Progenitor cell of endocrine pancreas (in vitro differentiated cells): ENCODE measurements at places on chromosomes 7 and 10.

DNA sequence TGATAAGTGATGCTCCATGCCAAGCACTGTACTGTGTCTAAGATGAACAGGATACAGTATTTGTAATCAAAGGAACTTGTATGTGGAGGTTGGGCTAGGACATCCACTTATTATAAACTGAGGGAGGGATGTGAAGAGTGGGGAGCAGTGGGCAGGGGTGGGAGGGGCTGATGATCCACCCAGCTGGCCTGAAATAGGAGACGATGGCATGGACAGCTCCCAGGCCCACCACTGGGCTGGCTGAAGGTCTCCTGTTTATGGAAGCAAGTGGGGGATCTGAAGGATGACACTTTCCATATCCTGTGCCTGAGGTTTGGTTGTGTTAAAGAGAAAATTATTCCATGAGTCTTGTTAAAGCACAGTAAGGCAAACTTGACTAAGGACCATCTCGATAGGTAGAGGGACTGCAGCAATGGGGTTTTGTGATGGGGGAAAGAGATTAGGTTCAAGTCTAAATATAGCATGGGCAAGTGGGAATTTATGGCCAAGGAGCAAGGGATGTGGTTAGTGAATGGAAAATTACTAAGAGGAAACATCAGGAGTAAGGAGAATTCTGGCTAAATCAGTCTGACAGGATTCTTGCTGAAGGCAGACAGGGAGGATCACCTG lies 124.6 kb downstream of the CCNY start:
- H3K36me3 ChIP-seq: no peaks in the 10 kb centered on the region
- H3K4me3 ChIP-seq: no peak overlapping the region
- H3K27me3 ChIP-seq: no peaks in the 10 kb centered on the region
- H3K4me1 ChIP-seq: peaks cover 12% of the 10 kb centered on the region
- H3K27ac ChIP-seq: no peak overlapping the region
- no peak for DNase-seq

DNA sequence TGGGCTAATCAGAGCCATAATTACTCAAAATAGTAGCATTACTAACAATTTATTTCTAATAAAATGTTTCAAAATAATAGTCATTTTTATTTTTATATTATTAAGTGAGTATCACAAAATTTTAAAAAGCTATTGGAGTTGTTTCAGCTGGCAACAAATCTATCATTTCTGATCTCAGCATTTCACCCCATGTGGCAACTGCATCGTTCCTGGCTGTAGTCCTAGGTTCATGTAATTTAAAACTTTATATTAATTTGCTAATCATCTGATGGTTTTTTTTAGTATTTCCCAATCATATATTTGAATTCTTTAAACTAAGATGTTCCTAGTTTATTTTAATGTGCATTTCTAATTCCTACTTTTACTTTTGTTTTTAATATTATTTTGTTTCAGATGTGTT lies 293.0 kb upstream of the AKR1E2 start:
- H3K27me3 ChIP-seq: no peaks in the 10 kb centered on the region
- no peak overlapping the region for H3K27ac ChIP-seq

DNA sequence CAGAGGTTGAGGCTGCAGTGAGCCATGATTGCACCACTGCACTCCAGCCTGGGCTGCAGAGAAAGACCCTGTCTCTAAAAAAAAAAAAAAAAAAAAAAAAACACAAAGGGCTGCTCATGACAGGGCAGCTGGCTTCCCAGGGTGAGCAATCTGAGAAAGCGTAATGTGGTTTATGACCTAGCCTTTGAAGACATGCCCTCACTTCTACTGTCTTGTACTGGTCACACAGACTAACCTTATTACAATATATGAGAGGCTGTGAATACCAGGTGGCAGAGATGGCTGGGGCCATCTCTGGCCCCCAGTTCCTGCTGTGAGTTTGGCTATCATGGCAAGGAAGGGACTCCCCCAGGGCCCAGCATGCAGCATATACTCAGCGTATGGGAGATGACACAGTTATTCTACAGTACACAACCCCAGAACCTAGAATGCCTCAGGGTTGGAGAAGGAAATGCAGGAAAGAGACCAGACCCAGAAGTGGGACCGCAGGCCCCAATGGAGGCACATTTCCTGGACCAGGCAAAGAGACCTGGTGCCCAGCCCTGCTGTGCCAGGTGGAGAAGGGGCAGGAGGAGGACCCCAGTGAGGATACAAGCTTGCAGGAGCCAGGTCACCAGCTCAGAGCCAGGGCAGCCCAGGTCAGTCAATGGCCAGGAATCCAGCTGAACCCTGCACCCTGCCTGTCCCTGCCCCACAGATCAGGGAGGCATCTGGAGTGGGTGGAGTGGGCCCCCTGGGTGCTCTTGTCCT lies 26.3 kb downstream of the NPTX2 start:
- no peaks in the 10 kb centered on the region for H3K36me3 ChIP-seq
- H3K27ac ChIP-seq: no peak overlapping the region
- DNase-seq: no peak
- peaks cover 4% of the 10 kb centered on the region for H3K27me3 ChIP-seq

DNA sequence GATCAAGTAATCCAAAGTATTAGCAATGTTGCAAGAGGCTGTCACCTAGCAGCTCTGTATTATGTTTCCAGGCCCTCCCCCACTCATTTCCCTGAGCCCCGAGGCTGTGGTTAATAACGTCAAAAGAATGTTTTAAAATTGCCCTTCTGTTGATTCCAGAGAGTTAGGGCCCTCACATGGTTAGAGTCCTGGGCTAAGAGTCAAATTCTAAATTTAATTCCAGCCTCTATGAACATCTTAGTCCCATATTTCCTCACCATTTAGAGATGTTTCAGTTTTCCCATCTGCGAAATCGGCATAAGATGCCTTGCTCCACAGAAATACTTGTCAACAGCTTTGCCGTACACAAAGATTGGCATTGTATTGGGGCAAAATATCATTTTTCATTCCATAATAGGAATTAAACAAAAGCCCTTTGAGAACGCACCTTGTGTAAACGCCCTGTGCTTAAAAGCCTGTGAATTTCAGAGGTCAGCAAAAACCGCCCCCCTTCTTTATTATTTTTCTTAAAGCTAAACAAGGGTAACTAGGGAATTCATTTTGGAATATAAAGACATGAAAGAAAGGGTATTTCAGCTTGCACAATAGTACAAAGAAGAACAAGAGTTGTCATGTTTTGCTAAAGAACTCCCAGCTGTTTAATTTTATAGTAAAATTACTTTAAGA lies 135.8 kb downstream of the ARID5B start:
- H3K27me3 ChIP-seq: no peaks in the 10 kb centered on the region
- no peak overlapping the region for H3K4me3 ChIP-seq
- peak overlapping the region; percentile 94 for H3K27ac ChIP-seq
- DNase-seq: no peak

DNA sequence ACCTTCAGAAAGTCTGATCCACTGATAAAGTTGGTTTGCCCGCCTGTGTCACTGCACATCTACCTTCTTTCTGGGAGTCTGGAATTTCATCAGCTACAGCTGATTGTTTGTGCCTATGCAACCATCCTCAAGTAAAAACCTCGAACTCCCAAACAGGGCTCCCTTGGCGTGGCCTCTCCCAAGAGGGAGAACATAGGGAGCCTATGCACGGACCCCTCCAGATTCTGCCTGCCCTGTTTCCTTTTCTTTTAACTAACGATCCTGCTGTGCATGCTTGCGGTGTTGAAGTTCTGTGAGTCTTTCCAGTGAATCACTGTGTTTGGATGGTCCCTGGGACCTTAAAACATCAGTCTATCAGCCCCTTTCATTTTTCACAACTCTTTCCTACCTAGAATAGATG lies 226.9 kb upstream of the SEMA3D start:
- H3K4me3 ChIP-seq: no peak overlapping the region
- no peaks in the 10 kb centered on the region for H3K27me3 ChIP-seq
- DNase-seq: no peak
- no peaks in the 10 kb centered on the region for H3K36me3 ChIP-seq

- peaks cover 24% of the 10 kb centered on the region for H3K36me3 ChIP-seq
- no peak for DNase-seq
- H3K4me3 ChIP-seq: peak overlapping the region; percentile 96
- H3K27me3 ChIP-seq: no peaks in the 10 kb centered on the region
- no peak overlapping the region for H3K27ac ChIP-seq
These were observed 1.5 kb downstream of the EDRF1 start for GRCh38 chr10:125721035-125721434.

GRCh38 chr10:129677377-129677927 lies 210.4 kb downstream of the MGMT start:
- DNase-seq: no peak
- no peak overlapping the region for H3K4me3 ChIP-seq

DNA sequence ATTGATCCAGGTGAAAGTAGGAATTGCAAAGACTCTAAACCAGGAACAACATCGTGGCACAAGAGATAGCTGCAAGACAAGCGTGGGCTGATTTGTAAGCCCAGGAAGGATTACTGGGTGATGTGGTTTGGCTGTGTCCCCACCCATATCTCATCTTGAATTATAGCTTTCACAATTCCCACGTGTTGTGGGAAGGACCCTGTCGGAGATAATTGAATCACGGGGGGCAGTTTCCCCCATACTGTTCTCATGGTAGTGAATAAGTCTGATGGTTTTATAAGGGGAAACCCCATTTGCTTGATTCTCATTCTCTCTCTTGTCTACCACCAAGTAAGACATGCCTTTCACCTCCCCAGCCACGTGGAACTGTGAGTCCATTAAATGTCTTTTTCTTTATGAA lies 59.5 kb downstream of the ST8SIA6 start:
- no peak for DNase-seq
- H3K4me3 ChIP-seq: no peak overlapping the region
- no peaks in the 10 kb centered on the region for H3K27me3 ChIP-seq

DNA sequence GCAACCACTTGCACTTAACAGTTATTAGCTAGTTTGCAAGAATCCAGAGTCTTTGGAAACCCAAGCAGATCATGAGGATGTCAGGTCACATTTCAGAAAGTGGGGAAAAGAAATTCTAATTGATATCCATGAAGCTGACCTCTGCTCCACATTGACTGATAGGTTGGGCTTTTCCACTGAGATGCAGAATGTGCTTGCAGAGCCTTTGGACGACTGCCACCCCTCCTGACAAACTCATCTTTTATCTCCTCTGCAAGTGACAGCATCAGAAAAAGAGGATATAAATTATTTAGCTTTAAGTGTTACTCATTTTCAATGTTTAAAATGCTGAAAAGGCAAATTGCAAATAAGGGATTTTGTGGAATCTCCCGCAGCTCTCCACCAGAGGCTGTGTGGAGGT lies 75.3 kb downstream of the C10orf90 start:
- no peak for DNase-seq
- H3K27ac ChIP-seq: no peak overlapping the region
- no peaks in the 10 kb centered on the region for H3K4me1 ChIP-seq
- peaks cover 14% of the 10 kb centered on the region for H3K27me3 ChIP-seq
- no peaks in the 10 kb centered on the region for H3K36me3 ChIP-seq

DNA sequence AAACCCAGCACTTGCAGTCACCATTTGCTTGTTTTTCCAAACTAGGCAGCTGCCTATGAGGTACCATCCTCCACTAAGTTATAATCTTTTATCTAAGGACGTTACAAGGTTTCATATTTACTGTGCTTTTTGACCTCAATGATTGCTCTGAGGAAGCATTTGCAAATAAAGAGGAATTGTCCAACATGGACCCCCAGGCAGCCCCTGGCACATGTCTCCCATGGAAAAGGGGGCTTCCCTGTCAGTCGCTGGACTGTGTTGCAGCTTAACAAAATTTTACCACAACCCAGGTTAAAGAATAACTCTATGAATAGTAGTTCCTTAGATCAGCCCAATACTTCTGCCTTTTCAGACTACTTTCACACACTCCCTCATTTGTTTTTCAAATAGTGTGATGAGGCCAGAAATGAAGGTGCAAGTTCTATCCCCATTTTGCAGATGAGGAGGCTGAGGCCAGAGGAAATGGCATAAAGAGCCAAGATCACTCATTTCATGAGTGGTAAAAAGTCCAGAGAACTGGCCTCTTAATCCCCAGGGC lies 52.8 kb upstream of the ZPBP start:
- no peaks in the 10 kb centered on the region for H3K36me3 ChIP-seq
- H3K27me3 ChIP-seq: no peaks in the 10 kb centered on the region
- DNase-seq: no peak
- H3K27ac ChIP-seq: no peak overlapping the region
- no peak overlapping the region for H3K4me3 ChIP-seq

GRCh38 chr10:33423154-33423529 lies 88.7 kb upstream of the NRP1 start:
- H3K4me3 ChIP-seq: no peak overlapping the region
- peaks cover 3% of the 10 kb centered on the region for H3K27me3 ChIP-seq
- peaks cover 27% of the 10 kb centered on the region for H3K4me1 ChIP-seq
- H3K36me3 ChIP-seq: no peaks in the 10 kb centered on the region
- peak overlapping the region; percentile 91 for H3K27ac ChIP-seq
- no peak for DNase-seq

- H3K4me1 ChIP-seq: peaks cover 3% of the 10 kb centered on the region
- H3K27ac ChIP-seq: no peak overlapping the region
- H3K27me3 ChIP-seq: no peaks in the 10 kb centered on the region
- H3K36me3 ChIP-seq: no peaks in the 10 kb centered on the region
- no peak for DNase-seq
These were observed 47.5 kb upstream of the AGR3 start for GRCh38 chr7:16929146-16929762.

DNA sequence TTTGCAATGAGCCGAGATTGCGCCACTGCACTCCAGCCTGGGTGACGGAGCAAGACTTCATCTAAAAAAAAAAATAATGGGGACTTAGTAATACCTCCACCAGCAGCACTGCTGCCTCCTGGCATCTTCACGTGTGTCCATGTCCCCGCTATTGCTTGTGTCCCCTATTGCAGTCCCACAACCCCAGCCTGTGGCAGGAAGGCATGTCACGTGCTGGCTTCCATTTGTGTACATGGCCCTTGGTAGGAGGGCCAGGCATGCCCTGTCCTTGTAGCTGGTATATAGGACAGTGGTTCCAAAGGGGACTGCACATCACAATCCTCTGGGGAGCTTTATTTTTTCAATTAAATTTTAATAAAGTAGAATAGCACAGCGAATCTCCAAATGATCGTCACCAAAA lies 5.7 kb downstream of the ZNF783 start:
- H3K27me3 ChIP-seq: no peaks in the 10 kb centered on the region
- peaks cover 19% of the 10 kb centered on the region for H3K36me3 ChIP-seq
- DNase-seq: no peak
- no peaks in the 10 kb centered on the region for H3K4me1 ChIP-seq

GRCh38 chr10:133565441-133566294 lies at the start of gene SYCE1:
SYCE1 (minus strand) TSS chr10:133565583; CDS start chr10:133565529, 54 bp downstream.
- H3K4me3 ChIP-seq: no peak within 1 kb of the TSS
- no peaks in the 10 kb centered on the region for H3K27me3 ChIP-seq
- no peak for DNase-seq
- H3K36me3 ChIP-seq: no peaks in the 10 kb centered on the region
- H3K4me1 ChIP-seq: no peaks in the 10 kb centered on the region
